ENCODE measurements at places on chromosomes 5 and 9. TPM values are rescaled to one million over a fixed set of nuclear protein-coding genes. Genes with fewer than 3 reads are reported as not detected.

DNA sequence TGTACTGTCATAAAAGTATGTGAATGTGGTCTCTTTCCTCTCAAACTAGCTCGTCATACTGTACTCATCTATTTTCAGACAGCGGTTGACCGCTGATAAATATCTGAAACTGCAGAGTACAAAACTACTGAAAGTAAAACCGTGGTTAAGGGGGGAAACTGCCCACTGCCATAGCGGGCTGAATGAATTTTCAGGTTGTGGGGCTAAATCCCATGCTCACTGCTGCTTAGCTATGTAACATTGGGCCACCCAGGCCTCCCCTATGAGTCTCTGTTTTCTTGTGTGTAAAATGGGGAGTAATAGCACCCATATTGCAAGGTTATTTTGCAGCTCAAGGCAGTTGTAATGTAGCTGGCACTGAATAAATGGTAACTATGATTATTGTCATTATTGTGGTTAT, 82.3 kb downstream of the MSX2 start:
- DNase-seq, result no peak

PCYOX1L gene
- 9.1 TPM for total RNA-seq

SURF6 gene
- total RNA-seq, result 20.2 TPM

DNA sequence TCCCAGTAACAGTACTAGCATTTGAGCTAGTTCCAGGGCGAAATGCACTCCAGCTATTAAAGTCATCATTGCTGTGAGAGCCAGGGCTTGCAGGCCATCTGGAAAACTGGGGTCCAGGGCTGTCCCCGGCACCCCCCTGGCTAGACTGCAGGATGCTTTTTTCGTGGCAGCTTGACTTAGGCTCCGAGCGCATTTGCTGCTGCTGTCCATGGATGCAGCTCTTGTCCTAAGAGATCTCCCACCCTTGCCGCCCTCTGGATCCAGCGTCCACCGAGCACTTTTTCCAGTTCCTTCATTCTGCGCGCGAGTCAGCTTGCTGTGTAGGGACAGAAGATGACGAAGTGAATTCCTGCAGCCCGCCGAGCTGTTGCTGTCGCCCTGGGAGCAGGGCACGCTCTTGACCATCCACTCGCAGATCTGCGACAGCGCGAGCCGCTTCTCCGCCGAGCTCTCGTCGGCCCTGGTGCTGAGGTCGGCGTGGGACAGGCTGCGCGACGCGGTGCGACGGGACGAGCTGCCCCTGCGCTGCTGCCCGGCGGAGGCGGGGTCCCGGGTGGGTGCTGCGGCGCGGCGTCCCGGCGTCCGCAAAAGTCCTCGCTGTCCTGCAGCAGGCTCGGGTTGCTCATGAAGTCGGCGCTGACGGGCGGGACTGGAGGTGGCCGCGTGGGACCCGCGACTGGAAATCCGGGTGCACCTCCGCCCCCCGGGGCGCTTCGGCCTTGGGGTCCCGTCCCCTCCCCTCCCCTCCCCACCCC, 30.7 kb downstream of the OR2V1 start:
- DNase-seq, result no peak
